ENCODE measurements at places on chromosomes 5 and 9.
A peak's percentile ranks its signal among the peaks of the same experiment; 100 is the strongest.

DNA sequence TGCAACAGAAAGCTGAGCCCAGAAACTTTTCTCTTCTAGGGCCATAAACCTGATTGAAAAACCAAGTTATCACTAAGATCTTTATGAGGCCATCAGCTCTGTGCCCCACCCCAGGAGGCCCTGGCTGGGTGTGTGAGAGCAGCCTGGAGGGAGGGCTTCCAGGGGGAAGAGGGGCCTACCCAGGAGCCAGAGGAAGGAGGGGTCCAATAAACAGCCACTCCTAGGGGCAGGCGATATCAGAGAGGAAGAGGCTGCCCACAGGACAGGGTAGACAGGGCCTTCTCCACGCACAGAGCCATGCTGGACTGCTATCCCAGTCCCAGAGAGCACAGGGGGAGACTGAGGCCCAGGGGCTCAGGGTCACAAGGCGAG lies 4.5 kb upstream of the CDX1 start:
- no peak for DNase-seq

DNA sequence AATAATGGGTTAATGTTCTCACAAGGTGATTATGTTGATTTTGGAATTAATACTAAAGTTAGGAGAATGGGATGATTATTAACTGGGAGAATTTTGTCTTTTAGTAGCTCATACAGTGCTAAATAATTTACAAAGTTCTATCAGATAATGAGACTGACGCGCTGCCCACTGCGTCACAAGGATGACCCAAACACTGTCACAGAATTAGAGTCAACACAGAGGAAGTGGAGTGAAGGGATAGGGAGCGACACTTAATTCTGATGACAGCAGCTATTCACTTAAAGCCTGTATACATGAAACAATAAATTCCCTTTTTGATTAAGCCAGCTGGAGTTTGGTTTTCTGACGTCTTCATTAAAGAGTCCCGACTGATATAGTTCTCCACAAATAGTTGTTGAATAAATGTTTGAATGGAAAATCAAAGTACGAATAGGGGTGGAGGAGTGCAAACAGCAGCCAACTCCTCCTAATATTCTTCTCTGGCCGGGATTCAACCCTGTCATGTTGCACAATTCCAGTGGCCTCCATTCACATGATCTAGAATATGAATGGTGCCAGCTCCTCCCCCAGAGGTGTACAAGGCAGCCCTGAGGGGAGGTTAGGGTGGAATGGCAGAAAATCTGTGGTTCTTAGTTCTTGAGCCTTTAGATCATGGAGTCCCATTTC lies 140.3 kb downstream of the PCSK1 start:
- no peak for DNase-seq

- DNase-seq: no peak
Measured at GRCh38 chr9:130423272-130423671, 21.5 kb upstream of the ASS1 start.

DNA sequence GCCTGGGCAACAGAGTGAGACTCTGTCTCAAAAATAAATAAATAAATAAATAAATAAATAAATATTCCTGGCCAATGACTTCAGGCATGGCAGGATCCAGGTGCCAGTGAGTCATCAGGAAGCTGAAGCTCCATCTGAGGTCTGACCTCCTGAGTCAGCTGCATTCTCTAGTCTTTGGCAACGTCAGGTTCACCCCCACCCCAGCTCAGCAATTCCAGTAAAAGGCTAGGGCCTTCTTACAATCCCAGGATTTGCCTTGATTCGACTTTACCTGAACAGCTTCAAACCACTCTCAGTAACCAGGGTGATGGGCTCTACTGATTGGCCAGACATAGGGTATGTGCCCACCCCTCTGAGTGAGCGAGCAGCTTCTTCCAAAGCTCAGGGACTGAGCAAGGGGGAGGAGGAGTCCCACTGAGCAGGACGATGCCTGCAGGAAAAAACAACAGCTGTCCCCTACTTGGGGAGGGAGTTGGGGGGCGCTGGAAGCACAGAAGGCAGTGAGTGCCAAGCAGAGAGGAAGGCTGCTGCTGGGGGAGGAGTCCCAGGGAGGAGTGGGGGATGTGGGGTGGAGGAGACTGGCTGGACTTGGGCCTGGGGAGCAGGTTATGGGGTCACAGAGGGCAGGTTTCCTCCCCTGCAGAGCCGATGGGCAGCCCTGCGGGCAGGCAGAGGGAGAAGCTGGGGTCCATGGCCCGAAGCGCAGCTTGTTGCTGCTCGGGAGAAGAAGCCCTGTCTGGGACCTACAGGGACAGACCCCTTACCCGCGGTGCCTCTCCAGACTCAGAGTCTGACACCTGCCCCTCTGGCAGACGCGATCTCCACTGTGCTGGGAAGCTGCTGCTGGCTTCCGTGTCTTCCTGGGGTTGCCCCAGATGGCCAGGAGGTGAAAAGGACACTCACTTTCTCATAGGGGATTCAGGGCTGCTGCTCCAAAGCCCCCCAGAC lies 25.9 kb upstream of the UNC5A start:
- DNase-seq: peak; percentile 78

GRCh38 chr5:169384661-169385060 lies 83.7 kb upstream of the SLIT3 start:
- DNase-seq: no peak

DNA sequence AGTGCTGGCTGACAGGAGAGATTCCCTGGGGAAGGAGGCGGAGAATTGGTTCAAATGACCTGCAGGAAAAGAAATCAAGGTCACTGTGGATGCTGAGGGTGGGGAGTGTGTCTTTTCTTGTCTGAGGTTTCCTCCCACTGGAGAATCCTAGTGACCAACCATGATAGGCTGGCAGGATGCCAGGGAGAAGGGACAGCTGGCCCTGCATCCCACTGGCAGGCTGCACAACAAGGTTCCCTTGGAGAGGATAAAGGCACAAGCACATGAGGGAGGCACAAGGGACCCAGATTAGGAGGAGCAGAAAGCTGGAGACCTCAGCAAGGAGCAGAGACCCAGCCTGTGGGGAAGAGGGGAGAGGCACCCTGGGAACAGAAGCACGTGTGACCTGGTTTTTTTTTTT lies 11.4 kb upstream of the ZDHHC12 start:
- no peak for DNase-seq

- DNase-seq: peak; percentile 88
Measured at GRCh38 chr9:129702589-129703520, 37.4 kb downstream of the PRRX2 start.

- peak; percentile 87 for DNase-seq
Measured at GRCh38 chr5:10902145-10902544, 141.1 kb upstream of the DAP start.

- DNase-seq: no peak
Measured at GRCh38 chr5:60852940-60853339, 8.9 kb upstream of the ELOVL7 start.

- no peak for DNase-seq
Measured at GRCh38 chr9:133738640-133739225, 581 bp upstream of the SARDH start.

DNA sequence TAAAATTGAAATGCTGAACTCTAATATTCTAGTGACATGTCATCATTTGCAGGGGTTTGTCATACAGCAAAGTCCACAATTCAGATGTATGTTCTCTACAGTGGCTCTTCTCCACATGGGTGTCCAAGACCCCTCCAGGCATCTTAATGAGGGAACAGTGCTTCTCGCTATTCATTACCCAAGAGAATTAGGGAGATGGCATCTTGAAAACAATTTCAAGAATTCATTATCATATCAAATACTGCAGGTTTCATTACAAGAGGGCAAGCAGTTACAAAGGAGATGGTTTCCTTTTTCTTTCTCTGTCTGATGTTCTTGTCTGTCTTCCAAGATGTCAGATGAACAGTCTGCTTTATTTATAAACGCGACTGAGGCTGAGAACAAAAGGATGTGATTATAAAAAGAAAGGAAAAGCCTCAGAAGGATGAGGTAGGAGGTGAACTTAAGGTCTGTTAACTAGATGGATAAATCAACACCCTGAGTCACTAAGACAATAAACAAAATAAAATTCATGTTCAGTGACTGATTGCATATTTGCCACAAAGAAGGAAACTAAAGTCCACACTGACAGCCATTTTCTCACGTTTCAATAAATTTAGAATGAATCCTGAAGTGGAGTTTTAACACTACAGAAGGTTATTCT lies 326.7 kb upstream of the EFNA5 start:
- DNase-seq: peak; percentile 59

- DNase-seq: peak; percentile 39
Measured at GRCh38 chr5:132272311-132273210, 15.1 kb downstream of the PDLIM4 start.

DNA sequence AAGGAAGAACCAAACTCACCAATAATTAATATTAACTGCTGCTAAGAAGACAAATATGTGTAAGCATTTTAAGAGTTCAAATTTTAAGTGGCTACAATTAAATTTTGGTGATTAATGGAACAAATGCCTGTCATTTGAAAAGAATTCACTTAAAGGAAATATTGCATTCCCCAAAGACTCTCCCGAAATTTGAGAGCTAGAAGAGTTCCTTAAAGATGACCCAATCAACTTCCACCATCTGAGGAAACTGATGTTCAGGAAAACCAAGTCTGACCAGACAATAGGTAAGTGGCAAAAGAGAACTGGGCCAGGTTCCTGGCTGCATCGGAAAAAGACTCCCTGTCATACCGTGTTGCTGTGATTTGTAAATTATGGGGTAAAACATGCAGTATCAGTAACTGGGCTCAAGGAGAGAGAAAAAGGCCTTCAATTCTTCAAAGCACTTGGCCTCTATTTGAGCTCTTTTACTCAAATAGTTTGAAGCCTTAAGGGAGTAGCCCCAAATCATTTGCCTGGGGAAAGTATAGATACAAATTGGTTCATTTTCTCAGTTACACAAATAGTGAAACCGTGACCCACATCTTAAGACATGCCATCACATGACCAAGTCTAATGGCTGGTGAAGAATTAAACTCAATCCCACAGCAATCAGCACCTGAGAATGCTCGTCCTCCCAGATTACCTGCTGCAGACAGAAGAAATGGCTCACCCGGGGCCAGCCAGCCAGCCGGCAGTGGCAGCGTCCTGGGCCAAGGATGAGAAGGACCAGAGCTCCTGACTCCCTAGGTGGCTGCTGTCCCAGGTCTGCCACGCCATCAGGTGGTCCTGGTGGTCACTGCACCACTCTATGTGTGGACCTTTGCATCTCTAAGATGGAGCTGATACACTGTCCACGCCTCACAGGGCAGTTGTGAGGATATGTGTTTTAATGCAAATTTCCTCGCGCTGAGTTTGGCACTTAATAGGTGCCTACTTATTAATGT lies 162.9 kb downstream of the TTLL11 start:
- no peak for DNase-seq

GRCh38 chr9:137351781-137352501 lies 49.9 kb upstream of the NRARP start:
- no peak for DNase-seq

- peak; percentile 90 for DNase-seq
Measured at GRCh38 chr9:19184144-19184917, 46.2 kb upstream of the DENND4C start.

- no peak for DNase-seq
Measured at GRCh38 chr9:135000647-135001245, 83.0 kb upstream of the FCN1 start.

DNA sequence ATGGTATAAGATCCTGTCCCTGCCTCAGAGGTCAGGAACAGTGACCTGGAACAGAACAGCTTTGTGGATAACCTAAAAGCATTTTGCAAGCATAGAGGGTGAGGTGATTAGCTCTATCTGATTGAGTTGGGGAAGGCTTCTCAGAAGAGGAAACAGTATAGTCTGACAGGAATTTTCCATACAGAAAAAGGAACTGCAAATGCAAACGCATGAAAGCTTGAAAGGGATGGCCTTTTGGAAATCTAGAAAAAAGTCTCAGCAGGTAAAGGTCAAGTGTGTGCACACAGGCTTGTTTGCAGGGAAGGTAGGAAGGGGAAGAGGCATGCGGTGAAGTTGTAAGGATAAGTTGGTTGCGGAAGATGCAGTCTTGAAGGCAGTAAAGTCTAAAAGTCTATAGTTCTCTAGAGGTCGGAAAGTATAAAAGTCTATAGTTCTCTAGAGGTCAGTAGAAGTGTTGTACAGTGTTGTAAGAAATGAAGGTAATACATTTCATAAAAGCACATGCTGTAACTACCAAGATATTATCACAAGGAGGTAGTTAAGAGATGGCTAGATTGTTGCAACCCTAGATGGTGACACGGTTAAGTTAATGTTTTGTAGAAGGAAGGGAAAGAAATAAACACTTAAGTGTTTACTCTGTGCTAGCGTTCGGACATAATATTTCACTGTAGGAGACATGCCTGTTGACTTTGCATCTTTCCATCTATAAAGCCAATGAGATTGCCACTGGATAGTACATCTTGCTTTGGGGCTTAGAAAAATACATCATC lies 16.7 kb upstream of the HSPB3 start:
- DNase-seq: no peak

DNA sequence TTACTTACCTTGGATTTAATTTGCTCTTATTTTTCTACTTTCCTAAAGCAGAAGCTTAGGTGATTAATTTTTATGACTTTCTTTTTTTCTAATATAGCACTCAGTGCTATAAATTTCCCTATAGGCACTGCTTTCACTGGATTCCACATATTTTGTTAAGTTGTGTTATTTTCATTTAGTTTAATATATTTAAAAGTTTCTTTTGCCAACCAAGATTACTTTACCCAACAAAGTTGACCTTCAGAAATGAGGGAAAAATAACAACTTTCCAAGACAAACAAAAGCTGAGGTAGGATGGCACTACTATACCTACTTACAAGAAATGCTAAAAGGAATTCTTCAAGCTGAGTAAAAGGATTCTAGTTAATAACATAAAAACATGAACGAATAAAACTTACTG lies 8.8 kb upstream of the IFNB1 start:
- no peak for DNase-seq

GRCh38 chr5:154740957-154741356 lies 14.2 kb upstream of the LARP1 start:
- peak; percentile 49 for DNase-seq

DNA sequence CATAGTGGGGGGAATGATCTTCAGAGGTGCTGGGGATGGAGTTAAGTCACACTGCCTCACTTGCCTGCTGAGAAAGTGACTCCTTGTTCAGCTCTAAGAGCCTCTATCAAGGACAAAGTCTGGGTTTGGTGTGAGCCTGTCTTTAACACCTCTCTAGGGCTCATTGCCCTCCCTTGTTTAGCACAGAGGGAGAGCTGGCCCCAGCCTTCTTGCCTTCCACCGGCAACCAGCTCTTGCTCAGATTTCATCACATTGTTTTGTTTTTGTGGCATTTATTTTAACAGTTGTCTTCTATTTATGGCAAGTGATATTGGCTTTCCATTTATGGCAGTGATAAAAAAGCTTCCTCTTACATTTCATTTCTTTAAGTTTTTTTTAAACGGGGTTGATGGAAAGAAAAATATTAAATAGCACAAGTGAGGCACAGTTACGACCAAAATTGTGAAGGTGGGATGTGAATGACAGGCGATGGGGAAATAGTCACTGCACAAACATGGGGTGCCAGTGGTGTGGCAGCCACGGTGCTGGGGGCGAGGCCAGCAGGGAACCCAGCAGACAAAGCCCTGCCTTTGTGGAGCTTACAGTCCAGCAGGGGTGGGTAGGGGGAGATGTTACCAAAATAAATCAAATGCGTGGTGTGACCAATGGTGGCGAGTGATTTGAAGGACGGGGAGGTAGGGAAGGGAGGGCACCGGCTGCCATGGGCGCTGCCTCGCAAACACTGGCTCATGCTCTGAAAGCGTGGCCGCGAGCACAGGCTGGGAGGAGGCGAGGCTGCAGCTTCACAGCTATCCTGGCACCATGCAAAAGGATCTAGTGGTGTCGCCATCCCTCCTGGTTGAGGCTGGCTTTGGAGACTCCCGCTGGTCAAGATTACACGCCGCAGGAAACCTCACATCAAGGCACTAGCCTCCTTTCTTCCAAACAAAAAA lies 21.2 kb upstream of the UNC5A start:
- DNase-seq: no peak
